G401 (cell line): ENCODE measurements at places on chromosomes 4 and X.

DNA sequence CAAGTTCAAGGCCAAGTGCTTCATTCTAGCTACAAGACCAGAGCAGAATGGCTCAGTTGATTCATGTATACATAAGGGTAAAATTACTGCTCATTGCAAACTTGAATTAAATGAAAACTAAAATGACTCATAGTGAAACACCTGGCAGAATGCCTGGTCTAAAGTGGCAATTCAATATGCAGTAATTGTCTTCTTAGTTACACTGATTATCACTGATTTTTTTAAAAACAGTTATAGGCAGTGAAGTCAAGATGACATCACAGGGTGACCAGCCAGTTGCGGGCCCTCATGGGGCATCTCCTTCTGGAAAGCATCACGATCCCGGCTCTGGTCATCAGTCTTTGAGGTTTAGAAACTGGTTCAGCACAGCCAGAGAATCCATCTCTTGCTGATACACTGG, 154.2 kb downstream of the RAB28 start:
- DNase-seq = no peak

DNA sequence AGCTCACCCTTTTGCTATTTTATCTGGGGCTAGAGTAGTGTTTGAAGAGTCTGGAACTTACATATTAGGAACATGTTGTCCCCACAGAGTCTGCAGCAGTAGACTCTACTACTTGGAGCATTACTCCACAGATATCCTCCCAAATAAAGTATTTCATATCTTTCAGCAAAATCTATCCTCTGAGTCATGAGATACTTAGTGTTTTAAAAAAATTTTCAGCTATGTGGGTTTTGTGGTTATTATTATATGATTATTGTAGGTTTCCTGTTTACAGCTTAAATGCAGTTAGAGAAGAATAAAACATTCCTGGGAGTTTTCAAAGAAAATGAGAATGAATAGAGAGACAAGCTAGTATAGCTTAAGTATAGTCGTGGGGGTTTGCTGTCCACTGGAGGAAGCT, 30.9 kb downstream of the PAGE2 start:
- no peak for DNase-seq

DNA sequence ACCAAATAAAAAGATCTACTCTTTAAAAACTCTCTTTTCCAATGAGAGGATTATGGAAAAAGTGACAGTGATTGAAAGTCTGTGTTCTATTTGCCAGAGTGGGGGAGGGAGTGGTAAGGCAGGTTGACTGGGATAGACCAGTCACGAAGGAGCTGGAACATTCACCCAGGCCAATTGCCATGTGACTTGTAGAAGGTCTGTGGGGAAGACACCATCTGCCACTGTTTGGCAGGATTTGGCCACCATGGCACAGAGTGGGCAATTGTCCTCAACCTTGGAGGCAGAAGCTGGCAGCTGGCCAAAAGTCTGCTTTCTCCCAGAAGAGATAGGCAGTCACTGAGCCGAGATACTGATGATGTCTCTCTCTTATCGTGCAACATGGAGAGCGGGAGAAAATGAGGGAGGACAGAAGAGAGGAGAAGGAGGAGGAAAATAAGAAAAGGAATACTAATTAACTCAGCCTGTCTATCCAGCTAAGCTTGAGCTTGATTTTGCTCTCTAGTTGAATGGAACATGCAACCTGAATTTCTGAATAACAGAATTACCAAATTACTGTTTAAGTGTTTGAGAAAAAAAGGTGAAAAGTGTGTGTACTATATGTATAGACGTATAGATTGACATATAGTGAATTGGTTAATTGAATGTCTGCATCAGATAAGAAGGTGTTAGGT, 267.1 kb downstream of the ARHGAP24 start:
- DNase-seq = peak; percentile 97

GRCh38 chrX:18877469-18877868, 106.4 kb downstream of the PHKA2 start:
- DNase-seq = no peak

DNA sequence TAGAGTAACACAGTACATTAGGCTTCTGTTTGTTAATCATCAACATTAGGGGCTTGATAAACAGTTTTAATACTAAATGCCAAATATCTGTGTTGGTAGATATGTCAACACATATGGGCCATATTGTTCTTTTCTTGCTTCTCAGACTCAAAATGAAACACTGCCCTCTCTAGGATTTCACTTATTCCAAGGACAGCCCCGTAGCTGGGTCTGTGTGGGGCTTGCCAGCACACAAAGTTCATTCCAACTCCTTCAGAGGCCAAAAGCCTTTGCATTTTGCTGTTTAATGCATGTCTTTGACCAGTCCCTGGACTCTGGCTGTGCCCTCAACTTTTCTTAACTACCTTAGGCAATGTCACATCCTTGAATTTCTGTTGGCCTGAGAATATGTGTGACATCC, 102.0 kb upstream of the ZNF827 start:
- no peak for DNase-seq

GRCh38 chrX:114162068-114162735, 421.7 kb upstream of the HTR2C start:
- DNase-seq = no peak

DNA sequence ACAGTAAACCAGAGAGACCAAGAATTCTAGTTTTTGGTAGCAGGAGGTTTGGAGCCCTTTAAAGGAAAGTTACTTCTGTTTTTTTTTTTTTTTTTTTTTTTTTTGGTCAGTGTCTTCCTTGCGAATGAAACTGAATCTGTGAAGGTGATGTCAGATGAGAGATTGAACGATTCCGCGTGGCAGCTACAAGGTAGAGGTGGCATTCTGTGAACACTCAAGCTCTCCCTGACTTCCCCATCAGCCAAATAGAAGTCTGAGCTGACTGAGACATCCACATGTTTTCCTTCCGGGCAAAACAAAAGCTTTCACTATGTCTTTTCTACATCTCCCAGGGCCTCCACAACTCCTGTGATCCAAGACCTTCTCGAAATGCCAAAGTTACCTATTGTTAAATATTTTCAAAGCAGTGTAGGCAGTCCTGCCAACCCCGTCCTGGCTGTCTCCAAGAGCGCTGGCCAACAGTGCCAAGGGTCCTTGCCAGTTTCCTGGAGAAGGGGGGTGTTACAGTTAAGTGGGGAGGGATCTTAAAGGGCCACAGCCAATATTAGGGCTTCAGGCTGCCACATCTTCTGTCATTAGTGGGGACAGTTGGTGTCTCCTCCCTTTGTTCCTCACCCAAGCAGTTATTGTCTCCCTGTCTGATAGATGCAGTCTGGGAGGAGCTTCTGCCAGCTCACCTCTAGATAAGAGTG, 102.9 kb upstream of the SLC34A2 start:
- peak; percentile 82 for DNase-seq

DNA sequence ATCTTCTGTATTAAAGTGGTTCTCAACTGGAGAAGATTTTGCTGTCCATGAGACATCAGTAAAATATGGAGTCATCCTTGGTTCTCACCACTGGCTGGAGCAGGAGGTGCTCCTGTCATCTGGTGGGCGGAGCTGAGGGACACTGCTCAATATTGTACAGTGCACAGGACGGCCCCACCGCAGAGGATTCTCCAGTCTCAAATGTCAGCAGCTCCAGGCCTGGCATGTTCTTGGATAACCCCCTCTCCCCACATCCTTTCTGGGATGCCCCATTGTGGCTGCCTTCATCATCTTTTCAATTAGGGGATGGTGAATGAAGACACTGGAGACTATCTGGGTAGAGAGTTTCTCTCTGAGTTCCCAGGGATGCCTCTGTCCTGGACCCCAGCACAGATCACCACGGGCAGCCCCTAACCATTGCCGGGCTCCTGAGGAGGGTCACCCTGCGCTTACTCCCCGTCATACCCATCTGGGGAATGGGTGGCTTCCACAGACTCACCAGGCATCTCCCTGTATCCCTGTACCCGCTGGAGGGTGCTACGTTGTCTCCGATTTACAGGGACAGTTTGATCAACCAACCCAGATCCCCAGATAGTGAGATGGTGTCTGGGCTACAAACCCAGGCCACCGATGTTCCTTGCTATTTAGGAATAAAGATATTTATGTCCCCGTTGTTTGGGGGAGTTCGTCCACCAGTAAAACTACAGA, 21.9 kb upstream of the P2RY8 start:
- DNase-seq = no peak

GRCh38 chr4:110501826-110502225, 25.9 kb downstream of the ENPEP start:
- DNase-seq = no peak

- DNase-seq = no peak
Observed at GRCh38 chrX:114675365-114675764, 91.5 kb downstream of the HTR2C start.

GRCh38 chr4:31461421-31461820, 741.3 kb downstream of the PCDH7 start:
- no peak for DNase-seq

DNA sequence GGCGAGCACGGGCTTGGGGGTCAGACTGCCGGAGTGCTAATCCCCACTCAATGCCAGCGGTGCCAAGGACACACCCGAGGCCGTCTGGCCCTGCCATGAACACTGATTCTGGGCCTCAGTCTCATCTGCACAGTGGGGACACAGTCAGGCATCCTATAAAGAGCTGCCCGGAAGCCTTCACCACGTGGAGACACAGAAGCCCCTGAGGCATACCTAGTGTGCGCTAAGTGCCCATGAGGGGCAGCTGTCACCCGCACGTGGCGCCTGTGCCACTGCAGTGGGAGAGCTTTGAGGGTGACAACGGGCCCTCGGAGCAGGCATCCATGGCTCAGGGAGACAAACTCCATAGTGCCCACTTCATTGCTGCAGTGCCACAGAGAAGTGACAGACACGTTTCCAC, 86.3 kb downstream of the PHKA2 start:
- no peak for DNase-seq

GRCh38 chr4:4492161-4492847, 49.5 kb downstream of the STX18 start:
- no peak for DNase-seq

DNA sequence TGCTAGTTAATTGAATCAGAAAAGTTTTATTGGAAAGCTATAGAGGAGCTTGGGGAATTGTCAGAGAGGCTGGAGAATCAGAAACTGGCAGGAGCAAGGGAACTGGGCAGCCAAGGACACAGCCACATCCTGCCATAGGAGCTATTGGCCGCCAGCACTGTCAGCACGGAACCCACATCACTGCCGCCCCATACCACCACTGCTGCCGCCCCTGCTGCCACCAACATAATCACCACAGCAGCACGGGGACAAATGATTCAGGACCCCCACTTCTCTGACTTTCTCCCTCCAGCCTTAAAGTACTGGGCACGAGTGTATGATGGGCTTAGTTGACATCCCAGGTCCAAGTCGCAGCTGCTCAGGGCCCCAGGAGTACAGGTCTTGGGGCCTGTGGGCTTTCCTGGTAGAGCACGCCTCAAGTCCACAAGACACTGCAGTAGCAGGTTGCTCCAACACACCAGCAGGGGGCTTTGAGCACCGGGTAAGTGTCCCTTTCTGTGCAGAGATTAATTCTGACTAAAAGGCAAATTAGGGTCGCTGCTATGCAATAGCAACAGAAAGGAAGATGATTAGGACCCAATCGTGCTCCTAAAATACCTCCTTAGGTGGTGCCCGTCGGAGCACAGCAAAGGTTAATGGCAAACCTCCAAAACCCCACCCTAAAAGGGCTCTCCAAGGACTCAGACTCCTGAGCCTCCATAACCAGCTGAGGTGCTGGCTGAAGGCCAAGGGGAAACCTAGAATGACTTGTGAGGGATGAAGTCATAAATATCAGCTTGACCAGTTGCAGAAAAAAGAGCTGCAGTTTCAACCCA, 6.9 kb downstream of the PJA1 start:
- peak; percentile 24 for DNase-seq

- peak; percentile 80 for DNase-seq
Observed at GRCh38 chrX:54182864-54183613, at the start of gene FAM120C. FAM120C (minus strand) TSS chrX:54183254; CDS start chrX:54183198, 56 bp downstream.

- DNase-seq = no peak
Observed at GRCh38 chrX:154961947-154962346, 60.6 kb downstream of the F8 start.

- DNase-seq = no peak
Observed at GRCh38 chr4:95409750-95410149, 139.0 kb downstream of the UNC5C start.

GRCh38 chrX:133951098-133951497, 34.3 kb downstream of the GPC3 start:
- no peak for DNase-seq

DNA sequence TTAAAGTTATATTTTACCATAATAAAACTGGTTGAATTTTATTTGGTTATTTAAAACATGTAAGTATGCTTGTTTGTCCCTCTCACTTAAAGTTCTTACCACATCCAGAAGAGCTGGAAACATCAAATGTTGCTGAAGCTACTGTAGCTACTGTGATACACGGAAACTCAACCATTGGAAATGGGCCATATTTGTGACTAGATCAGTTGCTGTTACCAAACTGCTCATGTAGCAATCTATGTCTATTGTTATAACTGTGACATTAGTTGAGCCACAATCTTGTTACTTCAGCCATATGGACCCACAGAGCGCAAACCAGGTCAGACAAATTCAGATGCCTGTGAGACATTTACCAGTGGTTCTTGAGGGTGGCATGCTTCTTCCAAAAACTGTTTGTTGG, 41.6 kb downstream of the NDNF start:
- peak; percentile 5 for DNase-seq

DNA sequence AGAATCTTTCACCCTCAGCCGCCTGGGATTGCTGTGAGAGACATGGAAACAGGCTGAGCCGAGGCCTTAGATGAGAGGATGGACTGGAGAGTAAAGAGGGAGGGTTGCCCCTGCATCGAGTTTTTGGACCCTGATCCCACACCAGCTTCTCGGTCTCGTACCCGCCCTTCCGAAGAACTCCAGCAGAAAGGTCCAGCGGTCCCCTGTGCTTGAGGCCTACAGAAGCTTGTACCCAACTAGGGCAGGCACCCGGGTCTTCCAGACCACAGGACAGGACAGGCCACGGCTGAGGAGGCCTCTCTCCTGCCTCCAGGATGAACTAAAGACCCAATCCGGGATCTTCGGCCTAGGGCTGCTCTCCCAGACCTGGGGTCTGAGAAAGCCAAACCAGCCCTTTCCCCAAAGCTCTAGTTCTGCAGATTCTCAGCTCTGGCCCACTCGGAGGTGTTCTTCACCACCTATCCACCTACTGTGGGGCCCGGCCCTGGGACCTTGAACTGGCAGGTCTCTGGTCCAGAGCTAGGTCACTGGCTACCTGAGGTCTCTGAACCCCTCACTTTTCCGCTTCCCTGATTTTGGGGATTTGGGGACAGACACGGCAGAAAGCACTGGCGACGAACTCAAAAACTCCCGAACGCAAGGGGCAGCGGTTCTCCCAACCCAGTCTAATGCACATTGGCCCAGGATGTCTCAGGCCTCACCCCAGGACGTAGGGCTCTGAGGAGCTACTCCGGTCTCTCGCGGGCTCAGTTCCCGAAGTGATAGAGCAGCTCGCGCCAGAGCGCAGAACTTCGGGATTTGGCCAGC, 1.1 kb downstream of the NKX3-2 start:
- no peak for DNase-seq
